Esophagus (tissue), 2 donors: ENCODE measurements at places on chromosomes 16 and 17. TPM values are rescaled to one million over a fixed set of nuclear protein-coding genes. Genes with fewer than 3 reads are reported as not detected.

The CMTM2 gene
- polyA plus RNA-seq, result not detected

The CNTROB gene
- polyA plus RNA-seq, result 18.0 TPM

The HOXB6 gene
- polyA plus RNA-seq, result 0.31 TPM

The NPW gene
- 0.22 TPM for polyA plus RNA-seq

The DYNLRB2 gene
- 0.69 TPM for polyA plus RNA-seq

The ZFP3 gene
- 1.8 TPM for polyA plus RNA-seq
